NCI-H1930 (cell line): ENCODE measurements at places on chromosomes 12 and 14.
A peak's percentile ranks its signal among the peaks of the same experiment; 100 is the strongest.

DNA sequence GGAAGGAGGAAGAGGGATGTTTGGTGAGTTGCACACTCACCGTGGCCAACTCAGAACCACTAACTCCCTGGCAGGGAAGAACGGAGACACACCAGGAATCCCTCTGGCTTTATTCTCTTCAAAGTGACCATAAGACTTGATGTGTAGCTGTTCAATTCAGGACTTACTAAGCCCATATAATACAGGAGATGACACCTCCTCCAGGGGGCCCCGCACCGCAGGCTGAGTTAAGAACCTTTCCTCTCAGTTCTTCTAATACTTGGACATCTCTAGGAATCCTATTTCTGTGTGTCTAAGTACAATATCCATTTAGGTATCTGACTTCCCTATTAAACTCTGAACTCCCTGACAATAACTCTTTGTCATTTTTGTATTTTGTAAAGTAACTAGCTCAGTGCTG, 49.5 kb downstream of the DCAF4 start:
- DNase-seq: no peak

GRCh38 chr14:56708704-56709103, 101.6 kb downstream of the OTX2 start:
- DNase-seq: no peak

DNA sequence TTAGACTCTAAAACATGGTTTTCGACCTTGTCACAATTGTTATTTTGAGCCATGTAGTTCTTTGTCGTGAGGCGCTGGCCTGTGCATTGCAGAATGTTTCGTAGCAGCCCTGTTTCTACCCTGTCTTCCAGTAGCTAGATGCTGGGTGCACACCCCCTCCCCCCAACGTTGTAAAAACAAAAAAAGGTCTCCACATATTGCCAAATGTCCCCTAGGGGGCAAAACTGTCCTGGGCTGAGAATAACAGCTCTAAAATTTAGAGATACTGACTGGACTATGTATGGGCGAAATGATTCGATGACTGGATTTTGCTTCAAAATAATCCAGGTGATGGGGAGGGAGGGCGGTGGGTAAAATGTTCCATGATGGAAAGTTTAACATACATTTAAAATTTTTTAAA, 126.1 kb upstream of the FUT8 start:
- no peak for DNase-seq

DNA sequence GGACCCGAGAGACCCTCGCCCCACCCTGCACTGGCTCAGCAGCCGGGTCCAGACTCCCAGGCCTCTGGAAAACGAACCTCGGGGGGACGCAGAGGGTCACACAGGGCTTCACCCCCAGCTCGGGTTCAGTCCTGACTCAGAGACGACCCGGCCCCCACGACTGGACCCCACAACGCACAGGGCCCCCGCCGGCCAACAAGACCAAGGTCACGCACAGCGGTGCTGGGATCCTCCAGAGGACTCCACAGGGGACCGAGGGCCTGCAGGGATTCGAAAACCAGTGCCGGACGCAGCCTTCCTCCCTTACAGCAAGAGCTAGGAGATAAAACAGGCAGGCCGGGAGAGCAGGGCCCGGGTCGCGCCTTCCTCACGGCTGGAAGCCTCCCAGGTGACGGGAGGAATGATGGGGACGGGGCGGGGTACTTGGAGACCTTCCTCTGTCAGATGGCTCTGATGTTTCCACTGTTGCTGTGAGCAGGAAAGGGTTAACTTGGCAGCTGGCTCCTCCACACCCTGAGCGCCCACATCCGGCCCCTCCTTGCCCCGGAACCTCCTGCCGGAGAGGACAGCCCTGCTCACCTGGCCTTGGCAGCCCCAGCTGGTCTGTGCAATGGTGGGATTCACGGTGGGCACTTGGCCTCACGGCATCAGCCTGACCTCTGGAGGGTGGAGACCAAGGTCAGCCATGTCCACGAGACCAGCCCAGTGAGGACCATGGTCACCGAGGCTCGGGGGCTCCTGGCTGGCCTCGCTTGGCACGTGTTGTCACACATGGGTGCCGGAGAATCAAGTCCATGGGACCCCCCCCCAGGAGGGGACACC, 46.2 kb downstream of the GALNT9 start:
- DNase-seq: no peak

GRCh38 chr14:78310272-78310671, 140.1 kb downstream of the NRXN3 start:
- DNase-seq: peak; percentile 66

- no peak for DNase-seq
Measured at GRCh38 chr12:102379346-102380162, 100.8 kb downstream of the IGF1 start.

GRCh38 chr12:19671695-19672094, 232.4 kb downstream of the AEBP2 start:
- DNase-seq: no peak

DNA sequence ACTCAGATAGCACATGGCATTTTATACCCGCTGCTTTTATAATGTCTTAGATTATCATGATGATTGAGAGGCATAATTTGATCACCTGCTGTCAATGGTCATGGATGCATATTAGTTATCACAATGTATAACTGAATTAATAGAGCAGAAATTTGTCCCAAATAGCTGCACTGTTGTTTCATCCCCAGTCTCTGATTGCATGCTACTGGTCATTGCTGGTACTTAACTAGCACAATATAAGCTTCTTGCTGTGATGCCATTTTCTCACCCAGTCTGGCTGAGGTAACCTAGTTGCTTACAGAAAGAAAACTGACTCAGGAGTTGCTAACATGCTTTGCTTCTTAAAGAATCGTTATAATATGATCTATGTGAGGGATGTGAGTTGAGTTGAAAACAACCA, 76.8 kb upstream of the PLEKHA5 start:
- DNase-seq: no peak
